ENCODE measurements at places on chromosomes 12 and 14.
A peak's percentile ranks its signal among the peaks of the same experiment; 100 is the strongest.

- DNase-seq, result no peak
These were observed 11.7 kb downstream of the TTC7B start for GRCh38 chr14:90804292-90805083.

DNA sequence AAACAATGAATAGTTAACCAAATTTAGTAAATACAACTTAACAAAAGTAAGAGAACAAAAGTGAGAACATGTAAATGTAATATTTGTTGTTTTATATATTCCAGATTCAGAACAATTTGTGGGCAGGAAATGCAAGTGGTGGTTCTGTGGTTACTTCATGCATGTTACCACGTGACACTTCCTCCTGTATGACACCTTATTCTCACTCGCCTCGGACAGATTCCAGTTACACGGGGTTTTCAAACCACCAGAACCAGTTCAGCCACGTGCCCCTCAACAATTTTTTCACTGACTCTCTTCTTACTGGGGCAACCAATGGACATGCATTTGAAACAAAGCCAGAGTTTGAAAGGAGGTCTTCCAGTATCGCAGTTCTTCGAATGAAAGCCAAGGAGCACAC, 21.0 kb downstream of the ALX1 start:
- no peak for DNase-seq

DNA sequence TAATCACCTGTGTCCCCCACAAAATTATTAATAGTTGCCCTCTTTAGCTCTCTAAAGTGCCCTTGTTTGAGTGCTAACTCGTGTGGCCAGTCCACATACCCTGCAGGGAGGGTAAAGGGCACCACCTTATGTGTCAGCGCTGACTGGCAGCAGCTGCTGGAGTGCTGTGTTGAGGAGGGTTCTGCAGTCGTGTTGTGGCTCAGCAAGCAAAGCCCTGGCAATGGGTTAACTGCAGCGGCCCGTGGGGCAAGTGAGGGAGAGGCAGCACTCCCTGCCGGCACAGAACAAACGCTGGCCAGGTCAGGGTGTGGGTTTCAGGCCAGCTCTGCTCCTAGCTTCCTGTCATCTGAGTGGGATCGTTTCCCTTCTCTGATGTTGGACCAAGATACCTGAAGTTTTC, 369.8 kb downstream of the CACNA1C start:
- DNase-seq, result no peak

DNA sequence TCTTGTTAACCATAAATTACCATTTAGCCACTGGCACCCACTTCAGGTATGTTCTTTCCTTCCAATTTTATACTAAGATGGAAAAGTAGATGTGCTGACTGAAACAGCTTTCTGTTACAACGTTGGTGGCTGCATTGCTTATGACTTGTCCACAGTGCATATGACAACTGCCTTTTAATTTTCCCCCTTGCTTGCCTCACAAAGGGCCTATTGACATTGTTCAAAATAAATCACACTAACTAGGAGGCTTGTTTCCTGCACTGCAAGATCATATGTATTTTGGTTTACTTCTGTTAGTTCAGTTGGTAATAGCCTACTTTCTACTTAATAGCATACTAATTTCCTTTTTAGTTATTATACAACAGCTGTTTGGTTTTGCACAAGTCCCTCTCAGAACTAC, 55.4 kb downstream of the SCAF11 start:
- DNase-seq, result no peak

DNA sequence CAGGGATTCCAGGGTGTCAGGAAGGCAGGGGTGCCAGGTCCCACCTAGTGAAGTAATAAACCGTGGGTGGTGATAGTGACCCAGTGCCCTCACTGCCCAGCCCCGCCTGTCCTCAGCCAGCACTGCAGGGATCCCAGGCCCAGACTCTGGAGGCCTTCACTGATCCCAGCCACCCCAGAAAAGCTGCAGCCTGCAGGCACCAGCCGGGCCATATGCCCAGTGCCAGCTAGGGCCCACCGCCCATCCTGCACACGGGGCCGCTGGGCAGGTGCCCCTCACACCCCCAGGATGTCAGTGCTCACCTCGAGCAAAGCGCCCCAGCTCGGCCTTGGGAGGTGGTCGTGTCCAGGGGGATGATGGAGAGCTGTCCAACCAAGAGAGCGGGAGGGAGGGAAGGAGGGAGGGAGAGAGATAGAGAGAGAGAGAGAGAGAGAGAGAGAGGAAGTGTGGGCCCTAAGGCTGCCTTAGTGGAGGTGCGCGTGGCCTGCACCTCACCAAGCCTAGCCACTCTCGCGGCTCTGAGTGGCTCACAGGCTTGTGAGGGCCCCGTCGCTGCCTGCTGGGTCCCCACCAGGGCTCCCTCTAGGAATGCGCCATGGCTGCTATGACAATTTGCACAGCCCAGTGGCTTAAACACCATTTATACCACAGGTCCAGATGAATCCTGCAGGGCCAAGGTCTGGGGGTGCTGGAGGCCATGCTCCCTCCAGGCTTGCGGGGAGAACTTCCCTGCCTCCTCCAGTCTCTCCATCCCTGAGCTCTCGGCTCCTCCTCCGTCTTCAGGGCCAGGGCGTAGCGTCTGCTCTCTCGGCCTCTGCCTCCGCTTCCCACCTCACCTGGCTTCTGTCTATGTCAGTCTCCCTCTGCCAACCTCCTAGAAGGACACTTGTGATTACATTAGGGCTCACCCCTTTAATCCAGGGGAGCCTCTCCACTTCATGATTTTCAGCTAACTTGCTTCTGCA, 401.0 kb downstream of the TMEM121 start:
- no peak for DNase-seq

DNA sequence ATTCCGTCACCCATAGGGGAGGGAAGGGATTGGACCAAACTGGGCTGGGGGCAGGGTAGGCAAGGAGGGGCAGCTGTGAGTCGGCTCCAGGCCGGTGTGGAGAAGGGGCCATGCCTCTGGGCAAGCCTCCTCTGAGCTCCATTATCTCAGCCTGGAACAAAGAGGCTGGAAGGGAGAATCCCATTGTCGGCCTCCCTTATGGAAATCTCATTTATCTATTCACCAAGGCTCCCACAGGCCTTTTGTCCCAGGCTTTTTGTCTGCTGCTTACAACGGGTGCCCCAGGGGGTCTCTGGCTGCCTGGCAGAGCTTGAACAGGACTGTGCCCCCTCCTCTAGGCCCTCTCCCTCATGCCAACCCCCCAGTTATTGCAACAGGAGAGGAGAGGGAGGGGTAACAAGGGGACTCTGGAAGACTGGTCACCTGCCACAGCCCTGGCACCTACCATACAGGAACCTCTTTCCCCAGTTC, 19.5 kb downstream of the FIGNL2 start:
- no peak for DNase-seq

DNA sequence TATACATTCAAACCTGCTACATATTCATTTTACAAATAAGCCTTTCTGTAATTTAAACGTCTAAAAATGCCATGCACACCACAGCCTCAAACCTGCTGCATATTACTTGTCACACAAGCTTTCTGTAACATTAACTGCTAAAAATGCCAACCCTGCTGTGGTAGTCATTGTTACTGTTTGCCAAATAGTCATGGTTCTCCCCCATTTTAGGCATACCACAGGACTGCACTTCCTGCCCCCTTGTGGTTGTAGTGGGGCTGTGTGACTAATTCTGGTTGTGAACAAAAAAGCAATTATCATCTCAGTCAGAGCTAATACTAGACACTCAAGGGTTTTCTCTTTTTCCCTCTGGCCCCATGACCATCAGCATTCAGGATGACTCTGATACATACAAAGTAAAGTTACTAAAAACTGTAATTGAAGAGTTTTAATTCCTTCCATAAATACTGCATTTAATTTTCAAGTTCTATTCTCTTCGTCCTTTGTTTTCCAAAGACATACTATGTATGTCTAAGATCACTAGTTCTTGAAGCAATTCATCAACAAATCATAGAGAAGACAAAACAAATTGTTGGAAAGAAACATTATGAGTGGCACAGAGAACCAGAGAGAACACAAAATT, 5.7 kb upstream of the SLC35F4 start:
- no peak for DNase-seq

- no peak for DNase-seq
These were observed 103.0 kb downstream of the BRMS1L start for GRCh38 chr14:35929186-35929585.

- no peak for DNase-seq
These were observed 148.8 kb upstream of the DCN start for GRCh38 chr12:91331371-91331770.

GRCh38 chr14:64926398-64926995, 12.2 kb downstream of the CHURC1 start:
- DNase-seq, result no peak

DNA sequence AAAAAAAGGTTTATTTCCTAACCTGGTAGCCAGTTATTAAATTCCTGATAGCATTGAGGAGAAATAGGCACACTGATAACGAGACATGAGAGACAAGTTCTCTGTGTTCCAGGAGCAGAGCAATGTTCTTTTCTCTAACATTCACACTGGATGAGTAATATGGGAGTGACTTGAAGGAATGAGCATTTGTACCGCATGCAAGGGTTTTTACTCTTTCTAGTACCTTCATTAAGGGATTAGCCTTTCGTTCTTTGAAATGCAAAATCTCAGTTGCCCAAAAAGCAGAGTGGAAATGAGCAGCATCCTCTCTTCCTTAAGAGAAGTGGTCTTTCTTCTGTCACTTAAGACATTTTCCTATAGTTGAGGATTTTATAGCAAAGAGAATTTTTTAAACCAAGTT, 54.7 kb downstream of the FGD4 start:
- DNase-seq, result no peak

- DNase-seq, result no peak
These were observed 97.2 kb downstream of the BCL11B start for GRCh38 chr14:99174770-99175319.

GRCh38 chr14:67188326-67188725, 914 bp upstream of the GARIN2 start:
- DNase-seq, result no peak

DNA sequence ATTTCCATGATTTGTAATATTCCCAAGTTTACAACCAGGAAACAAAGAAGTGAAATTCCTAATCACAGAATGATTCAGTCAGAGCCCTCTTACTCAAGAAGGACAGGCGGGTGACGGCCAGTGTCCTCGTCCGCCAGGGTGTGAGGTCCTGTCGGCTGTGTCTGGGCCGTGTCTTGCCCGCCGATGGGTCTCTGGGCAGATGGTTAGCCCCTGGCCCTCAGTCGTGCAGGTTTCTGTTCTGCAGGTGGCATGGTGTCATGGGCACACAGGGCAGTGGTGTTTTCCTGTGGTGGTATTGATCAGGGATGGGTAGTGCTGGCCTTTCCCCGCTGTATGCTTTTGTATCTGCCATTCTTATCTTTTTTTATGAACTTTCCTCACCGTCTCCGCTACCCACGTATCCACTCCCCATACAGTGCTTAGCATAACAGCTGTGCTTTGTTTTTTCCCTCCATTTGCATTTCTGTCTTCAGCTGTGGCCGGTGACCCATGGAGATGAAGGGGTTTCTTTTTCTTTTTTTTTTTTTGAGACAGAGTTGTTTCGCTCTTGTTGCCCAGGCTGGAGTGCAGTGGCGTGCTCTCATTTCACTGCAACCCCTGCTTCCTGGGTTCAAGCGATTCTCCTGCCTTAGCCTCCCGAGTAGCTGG, 100.7 kb downstream of the TSPAN9 start:
- DNase-seq, result no peak

DNA sequence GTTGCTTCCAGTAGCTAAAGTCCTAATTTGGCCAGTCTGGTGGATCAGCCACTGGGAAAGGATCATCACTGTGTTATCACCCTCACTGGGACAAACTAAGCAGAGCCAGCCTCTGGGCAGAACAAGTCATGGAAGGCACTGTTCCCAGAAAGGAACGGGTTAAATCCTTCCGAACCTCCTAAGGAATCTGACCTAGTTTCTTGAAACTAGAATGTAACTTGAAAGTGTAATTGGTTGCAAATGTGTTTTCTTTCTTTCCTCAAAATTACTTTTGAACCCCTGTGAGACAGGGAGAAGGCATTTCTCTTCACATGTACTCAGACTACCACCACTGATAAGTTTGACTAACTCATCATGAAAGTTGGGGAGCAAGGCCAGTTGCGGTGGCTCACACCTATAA, 18.7 kb upstream of the KICS2 start:
- no peak for DNase-seq

- DNase-seq, result no peak
These were observed 469.3 kb downstream of the LRIG3 start for GRCh38 chr12:58450868-58451482.

GRCh38 chr14:52692248-52692962, 3.0 kb downstream of the ERO1A start:
- no peak for DNase-seq

DNA sequence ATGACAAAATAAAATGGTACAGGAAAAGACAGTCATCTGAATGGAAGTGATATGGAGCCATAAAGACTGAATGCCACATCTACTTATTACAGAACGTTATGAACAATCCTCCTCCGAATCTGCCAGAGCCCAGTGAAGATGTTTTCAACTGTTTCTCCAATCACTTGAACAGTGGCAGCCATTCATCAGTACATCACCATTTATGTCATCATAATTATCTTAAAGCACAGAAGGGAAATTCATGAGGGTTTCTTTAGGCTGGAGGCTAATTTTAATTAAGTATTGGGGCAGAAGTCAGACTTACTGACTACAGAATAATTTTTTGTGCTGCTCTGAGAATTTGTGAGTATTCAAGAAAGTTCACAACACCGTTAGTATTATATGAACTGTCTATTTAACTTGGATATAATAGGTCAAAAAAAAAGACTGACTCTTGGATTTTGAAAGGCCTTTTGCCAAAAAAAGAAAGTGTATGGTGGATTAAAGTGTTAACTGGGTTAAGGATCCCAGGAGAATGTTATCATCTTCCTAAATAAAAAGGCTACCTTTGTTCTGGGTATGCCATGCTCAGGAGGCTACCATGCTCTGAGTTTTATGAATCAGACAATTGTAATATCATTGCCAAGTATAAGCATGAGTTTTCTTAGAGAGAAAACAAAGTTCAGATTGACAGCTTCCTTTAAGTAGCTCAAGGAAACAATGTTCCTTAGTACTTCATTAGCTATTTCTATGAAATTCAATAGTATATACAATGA, 40.1 kb downstream of the PDZRN4 start:
- no peak for DNase-seq

GRCh38 chr14:105059035-105059924, 6.0 kb downstream of the GPR132 start:
- no peak for DNase-seq

- DNase-seq, result no peak
These were observed 60.5 kb downstream of the CACNA1C start for GRCh38 chr12:2113119-2113912.

DNA sequence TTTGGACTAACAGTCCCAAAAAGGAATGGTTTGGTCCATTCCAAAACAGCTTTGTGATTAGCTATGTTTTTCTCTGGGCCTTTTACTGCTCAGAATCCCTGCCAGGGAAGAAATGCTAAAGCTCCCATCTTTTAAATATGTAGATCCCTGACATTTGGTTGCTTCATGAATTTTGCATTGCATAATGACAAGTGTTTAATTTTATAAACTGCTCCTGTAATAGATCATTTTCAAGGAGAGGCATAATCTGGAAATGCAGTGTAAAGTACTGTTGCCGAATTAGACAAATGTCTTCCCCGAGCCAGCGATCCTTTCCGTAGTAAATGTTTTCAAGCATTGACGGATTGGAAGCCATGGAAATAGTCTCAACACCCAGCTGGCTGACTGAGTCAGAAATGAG, 291.3 kb upstream of the PRKD1 start:
- no peak for DNase-seq

- DNase-seq, result peak; percentile 98
These were observed 2.4 kb downstream of the DHH start for GRCh38 chr12:49092086-49092815.

- no peak for DNase-seq
These were observed 334.0 kb downstream of the BTG1 start for GRCh38 chr12:91811481-91812287.

- no peak for DNase-seq
These were observed 15.0 kb downstream of the ACACB start for GRCh38 chr12:109131154-109132050.
